Activated CD4-positive, CD25-positive, alpha-beta regulatory T cell (primary cell): ENCODE measurements at places on chromosomes 5 and 9.

DNA sequence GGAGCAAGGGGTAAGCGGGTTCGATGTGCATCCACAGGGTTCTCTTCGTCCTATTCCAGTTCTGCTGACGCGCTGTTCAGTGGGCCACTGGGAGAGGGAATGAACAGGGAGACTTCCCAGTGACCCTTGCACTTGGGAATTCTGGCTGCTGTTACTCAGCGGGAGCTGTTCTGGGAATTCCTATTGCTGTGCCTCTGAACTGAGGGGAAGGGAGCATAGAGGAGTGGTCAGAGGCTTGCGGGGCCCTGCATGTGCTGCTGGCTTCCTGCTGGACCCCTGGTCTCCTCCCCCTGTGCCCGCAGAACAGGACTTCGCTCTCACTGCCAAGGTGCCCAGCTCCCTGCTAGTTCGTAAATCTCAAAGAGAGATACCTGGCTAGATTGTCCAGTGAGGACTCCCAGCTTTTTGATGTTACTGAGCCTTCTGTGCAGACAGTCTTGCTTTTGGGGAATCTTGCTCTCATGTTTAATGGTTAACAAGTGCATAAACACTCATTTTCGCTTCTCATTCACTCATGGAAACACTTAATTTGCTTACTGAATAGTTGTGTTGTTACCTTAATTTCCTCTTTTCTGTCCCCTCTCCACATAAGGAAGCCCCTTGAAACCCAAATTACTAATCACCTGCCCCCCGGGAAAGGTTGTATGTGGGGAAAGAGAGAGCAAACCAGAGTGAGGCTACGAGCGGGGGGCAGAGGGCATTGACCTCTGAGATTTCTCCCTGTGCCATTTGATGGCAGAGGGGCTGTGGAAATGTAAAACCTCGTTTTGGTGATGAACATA, 5.9 kb downstream of the TRIO start:
- no peak for DNase-seq

DNA sequence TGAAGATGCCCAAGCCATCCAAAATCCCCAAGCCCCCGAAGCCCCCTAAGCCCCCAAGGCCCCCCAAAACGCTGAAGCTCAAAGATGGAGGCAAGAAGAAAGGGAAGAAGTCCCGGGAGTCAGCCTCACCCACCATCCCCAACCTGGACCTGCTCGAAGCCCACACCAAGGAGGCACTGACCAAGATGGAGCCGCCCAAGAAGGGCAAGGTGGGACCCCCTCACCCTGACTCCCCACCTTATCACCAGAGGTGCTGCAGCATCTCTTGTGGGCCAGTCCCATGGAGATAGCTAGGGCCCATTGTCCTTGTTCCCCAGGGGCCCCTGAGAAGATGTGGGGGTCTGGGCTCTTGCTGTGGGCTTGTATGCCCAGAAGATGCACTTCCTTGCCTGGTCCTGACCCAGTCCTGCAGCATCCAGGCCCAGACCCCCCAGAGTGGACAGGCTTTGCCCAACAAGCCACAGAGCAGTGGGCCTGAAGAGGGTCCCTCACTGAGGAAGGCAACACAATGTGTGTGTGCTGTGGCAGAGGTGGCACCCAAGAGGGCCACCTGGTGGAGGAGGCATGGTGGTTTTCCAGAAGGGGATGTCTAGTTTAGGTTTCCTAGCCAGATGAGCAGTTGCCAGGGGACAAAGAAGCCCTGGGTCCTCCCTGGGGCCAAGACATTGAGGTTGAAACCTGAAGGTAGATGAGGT, 84.1 kb downstream of the PHF2 start:
- DNase-seq, result no peak

GRCh38 chr5:68555907-68556681, 340.5 kb downstream of the PIK3R1 start:
- no peak for DNase-seq

- DNase-seq, result no peak
These were observed 138.7 kb downstream of the AUH start for GRCh38 chr9:91223000-91223399.

GRCh38 chr9:15079989-15080388, 169.8 kb upstream of the FREM1 start:
- DNase-seq, result no peak

GRCh38 chr5:151427258-151427657, 20.1 kb upstream of the SLC36A1 start:
- DNase-seq, result no peak

DNA sequence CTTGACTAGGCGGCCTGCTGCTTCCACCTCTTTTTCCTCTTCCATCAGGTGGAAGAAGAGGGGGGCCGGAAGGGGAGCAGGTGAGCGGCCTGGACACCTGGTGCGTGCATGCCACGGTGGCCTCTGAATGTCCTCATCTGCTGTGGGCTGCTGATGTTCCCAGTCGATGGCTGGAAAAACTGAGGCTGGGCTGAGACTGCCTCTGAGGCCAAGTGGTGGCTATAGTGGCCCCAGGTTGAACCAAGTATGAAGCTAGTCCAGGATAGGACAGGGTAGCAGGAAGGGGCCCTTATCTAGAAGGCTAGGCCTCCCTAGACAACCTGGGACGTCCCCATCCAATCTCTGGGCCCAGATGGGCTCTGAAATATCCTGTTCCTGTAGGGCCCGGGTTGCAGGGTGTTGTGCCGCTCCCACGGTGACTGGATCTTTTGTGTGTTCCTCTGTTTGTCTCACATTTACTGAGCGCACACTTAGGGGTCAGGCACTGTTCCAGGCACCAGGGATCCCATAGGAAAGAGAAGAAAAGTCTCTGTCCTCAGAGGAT, 753 bp upstream of the NR5A1 start:
- DNase-seq, result no peak

- DNase-seq, result no peak
These were observed 24.3 kb downstream of the KCNT1 start for GRCh38 chr9:135726138-135726853.

GRCh38 chr9:2298217-2298616, 283.1 kb downstream of the SMARCA2 start:
- DNase-seq, result no peak

GRCh38 chr9:87223392-87224246, 274.0 kb upstream of the DAPK1 start:
- DNase-seq, result no peak

- DNase-seq, result no peak
These were observed 196.8 kb downstream of the AUH start for GRCh38 chr9:91164724-91165520.

GRCh38 chr5:13830536-13830935, 114.0 kb downstream of the DNAH5 start:
- DNase-seq, result no peak

- no peak for DNase-seq
These were observed 41.3 kb upstream of the LPCAT1 start for GRCh38 chr5:1564824-1565736.

DNA sequence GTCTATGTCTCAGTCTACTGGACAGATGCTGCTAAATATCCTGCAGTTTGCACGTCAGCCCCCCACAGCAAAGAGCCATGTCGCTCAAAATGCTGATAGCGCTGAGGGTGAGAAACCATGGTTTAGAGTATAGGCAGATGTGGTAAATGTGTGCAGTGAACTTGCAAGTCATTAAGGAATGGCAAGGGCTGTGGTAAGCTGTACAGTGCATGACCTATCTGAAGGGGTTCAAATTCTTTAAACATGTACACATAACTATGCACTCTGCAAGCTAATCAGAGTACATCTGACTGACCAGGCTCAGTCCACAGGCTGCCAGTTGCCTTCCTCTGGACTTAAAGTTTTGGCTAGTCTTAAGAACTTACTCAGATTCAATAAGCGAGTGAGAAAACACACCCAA, 170.7 kb downstream of the CFAP90 start:
- DNase-seq, result no peak

GRCh38 chr5:54534191-54535004, 16.8 kb downstream of the SNX18 start:
- DNase-seq, result no peak

DNA sequence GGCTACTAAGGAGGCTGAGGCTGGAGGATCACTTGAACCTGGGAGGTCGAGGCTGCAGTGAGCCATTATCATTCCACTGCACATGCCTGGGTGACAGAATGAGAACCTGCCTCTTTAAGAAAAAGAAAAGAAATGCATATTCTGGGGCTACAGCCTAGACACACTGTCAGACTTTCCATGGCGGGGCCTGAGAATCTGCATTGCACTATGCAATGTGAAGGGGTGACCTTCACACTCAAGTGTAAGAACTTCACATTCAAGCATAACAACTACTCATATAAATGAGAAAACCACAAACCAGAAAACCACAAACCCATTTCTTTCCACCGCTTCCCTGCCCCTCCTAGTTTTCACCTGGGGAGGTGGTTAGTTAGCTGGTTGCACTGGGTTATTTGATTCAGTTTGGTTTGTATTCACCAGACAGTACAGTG, 18.0 kb upstream of the FBP2 start:
- DNase-seq, result peak; percentile 30

GRCh38 chr9:114606597-114607207, 4.4 kb upstream of the TMEM268 start:
- no peak for DNase-seq

DNA sequence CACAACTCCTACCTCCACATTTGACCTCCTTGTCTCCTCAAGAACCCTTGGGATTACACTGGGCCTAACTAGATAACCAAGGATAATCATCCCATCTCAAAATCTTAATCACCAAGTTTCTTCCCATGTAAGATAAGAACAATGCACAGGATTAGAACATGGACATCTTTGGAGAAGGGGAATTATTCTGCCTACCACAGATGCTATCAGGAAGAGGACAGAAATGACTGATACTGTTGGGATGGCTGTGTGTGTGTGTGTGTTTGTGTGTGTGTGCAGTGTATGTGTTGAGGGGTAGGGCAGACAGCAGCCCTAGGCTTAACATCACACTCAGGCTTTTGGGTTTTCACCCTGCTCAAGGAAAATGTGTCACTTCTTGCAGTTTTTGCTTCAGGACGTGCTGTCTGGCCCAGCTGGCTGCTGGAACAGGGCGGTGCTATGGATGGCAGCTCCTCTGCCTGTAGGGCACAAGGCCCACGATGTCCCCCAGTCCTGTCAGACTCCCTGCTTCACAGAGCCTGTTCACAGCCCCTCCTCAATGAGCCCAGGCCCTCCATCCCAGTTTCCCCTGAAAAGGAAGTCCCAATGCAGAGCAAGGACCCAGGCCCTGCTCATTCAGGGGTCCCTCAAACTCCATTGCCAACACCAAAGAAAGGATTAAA, 7.7 kb downstream of the CA9 start:
- no peak for DNase-seq

- DNase-seq, result no peak
These were observed 116.5 kb downstream of the ZNF354C start for GRCh38 chr5:179176571-179177230.

- no peak for DNase-seq
These were observed 293.2 kb downstream of the CWC27 start for GRCh38 chr5:65061974-65062353.

- DNase-seq, result no peak
These were observed 56.1 kb downstream of the PCDH1 start for GRCh38 chr5:141822144-141822543.

- no peak for DNase-seq
These were observed 200.3 kb downstream of the C9orf152 start for GRCh38 chr9:110007477-110008270.

DNA sequence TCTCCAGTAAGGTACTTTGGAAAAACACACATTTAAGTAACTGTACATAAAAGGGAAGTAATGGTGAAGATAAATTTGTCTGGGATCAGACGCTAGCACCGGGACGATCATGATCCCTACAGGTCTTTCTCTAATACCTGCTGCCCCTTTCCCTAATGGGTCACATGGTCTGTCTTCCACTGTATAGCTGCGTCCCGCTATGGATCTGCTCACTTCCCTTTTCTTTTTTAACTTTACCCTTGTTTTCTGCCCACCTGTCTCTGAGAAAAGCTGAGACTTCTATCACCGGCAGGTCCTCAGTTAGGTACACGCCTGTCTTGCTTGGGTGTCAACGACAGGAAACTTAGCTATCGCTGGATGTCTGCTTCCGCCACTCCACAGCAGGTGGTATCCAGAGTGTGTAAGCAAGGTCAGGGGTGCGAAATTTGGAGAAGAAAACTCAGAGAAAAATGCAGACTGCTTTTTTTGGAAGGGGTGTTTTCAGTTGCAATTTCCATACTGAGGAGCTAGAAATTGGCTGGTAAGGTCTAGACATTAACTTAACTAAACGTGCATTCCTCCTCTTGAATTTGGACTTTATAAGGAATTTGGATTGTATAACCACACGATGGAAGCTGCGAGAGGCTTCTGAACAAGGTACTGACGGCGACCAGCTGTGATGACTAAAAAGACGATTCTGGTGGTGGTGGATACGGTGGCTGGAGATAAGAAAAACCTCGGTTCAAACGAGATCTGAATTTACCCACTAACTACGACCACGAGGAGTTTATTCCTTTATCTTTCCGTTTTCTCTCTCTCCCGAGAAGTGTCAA, 1.1 kb upstream of the ICE1 start:
- DNase-seq, result no peak

- no peak for DNase-seq
These were observed 732 bp downstream of the SNAPC3 start for GRCh38 chr9:15423231-15423985.

- DNase-seq, result no peak
These were observed 36.8 kb downstream of the NSG2 start for GRCh38 chr5:174082286-174082685.

DNA sequence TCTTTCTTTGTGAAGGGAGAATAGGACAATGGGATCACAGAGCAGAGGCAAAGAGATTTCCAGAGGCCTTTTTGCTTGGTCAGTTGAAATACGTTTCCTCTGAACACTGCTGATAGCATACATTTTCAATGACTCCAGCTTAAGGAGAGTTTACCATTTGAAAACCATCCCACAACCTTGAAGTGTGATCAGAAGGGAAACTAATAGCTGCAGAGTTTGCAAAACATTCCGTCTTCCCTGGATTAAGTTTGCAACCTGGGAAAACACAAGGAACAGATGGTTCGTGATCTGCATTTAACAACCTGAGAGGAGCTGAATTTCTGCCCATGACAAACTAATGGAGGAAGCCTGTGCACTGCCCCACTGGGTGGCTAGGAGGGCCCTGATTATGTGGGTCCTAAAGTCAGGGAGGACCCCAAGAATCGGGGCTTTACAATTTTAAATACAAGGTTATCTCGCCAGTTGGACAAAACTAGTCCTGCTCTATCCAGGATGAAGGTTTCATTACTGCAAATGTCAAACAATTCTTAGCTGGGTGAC, 35.6 kb downstream of the MTX3 start:
- DNase-seq, result no peak

- DNase-seq, result no peak
These were observed 5.7 kb downstream of the NR6A1 start for GRCh38 chr9:124765439-124765835.

DNA sequence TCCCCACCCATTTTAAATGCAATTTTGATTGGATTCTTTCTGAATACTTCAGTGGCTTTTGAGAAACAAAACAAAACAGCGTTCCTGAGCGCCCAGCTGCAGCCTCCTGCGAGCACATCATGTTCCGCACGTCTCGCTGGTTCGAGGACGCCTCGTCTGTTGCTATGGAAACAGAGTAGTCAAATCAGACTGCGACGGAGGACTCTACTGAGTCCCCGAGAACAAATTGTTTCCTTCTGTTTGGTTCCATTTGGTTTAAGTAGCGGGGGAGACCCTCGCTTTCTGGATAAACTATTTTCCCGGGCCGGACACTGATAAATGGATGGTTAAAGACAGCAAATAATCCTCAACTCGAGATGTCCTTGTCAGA, 69.0 kb downstream of the SLC28A3 start:
- DNase-seq, result no peak

- no peak for DNase-seq
These were observed 68.6 kb downstream of the RGS3 start for GRCh38 chr9:113531919-113532808.
